ENCODE measurements at places on chromosomes 3 and 15.
A peak's percentile ranks its signal among the peaks of the same experiment; 100 is the strongest.

GRCh38 chr15:69628256-69629093 is 175.9 kb downstream of the RPLP1 start:
- no peak for DNase-seq

- no peak for DNase-seq
Measured at GRCh38 chr3:9308298-9308990, 54.4 kb upstream of the THUMPD3 start.

DNA sequence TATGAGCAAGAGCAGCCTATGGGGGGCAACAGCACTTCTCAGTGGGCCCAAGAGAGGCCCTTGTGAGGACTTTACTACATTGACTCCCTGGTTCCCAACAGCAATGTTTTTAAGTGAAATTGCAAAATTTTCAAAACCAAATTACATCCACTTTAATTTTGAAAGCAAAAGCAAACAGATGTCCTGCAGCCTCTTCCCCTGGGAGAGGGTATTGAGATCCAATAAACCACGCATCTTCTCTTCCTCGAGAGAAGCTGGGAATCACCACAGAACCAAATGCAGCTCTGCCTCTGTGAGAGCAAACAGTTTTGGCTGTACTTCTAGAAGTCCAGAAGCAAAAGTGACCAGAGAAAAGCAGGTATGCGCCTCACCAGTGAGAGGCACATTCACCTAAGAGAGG is 25.2 kb downstream of the NMNAT3 start:
- no peak for DNase-seq

DNA sequence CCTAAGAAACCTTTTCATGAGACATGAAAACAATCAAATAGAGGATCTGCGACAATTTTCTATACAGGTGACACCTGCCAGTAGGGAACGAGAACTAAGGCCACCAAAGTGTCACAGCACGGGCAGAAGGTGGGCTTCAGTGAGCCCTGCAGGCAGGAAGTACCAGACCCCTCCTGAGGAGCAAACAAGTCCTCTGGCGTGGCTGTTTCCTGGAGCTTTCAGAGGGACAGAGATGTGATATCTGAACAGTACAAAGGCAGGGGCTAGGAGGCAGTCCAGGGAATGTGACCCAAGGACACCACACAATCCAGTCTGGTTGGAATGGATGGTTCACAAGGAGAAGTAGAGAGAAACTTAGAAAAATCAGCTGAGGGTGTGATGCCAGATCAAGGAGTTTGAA is 16.8 kb downstream of the POMGNT2 start:
- no peak for DNase-seq

DNA sequence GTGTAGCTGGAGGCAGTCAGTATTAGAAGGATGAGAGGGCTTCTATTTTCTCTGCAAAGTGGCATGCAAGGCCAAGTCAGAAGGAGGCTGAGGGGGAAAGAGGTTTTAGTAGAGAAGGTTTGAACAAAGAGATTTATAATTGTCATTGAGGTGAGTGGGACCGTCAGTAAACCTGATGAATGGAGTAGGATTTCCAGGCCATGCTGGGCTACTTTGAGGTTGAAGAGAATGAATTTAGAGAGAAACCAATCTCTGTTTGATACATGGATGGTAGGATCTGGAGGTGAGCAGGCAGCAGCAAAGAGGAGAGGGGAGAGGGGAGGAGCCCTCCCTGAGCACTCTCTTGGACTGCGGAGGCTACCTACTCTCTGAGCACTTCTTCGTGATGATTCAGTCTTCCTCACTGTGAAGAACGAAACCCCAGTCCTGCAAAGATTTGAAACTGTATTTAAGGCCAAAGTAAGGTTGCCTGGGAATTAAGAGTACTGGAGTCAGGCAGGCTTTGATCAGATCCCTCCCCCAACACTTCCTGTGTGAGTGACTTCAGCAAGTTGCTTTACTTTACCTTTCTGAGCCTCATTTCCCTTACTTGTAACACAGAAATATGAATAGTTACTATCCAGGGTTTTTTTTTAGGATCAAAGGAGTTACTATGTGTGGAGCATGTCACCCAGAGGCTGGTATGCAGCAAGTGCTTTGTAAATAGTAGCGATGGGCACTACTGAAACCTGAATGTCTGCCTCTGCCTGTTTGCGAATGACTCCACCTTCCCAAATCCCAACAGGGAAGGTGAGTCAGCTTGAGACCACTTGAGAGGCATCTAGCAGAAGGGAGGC is 75.8 kb downstream of the RPL39L start:
- DNase-seq = peak; percentile 52

GRCh38 chr3:106160396-106160795 is 291.6 kb upstream of the CBLB start:
- DNase-seq = no peak

DNA sequence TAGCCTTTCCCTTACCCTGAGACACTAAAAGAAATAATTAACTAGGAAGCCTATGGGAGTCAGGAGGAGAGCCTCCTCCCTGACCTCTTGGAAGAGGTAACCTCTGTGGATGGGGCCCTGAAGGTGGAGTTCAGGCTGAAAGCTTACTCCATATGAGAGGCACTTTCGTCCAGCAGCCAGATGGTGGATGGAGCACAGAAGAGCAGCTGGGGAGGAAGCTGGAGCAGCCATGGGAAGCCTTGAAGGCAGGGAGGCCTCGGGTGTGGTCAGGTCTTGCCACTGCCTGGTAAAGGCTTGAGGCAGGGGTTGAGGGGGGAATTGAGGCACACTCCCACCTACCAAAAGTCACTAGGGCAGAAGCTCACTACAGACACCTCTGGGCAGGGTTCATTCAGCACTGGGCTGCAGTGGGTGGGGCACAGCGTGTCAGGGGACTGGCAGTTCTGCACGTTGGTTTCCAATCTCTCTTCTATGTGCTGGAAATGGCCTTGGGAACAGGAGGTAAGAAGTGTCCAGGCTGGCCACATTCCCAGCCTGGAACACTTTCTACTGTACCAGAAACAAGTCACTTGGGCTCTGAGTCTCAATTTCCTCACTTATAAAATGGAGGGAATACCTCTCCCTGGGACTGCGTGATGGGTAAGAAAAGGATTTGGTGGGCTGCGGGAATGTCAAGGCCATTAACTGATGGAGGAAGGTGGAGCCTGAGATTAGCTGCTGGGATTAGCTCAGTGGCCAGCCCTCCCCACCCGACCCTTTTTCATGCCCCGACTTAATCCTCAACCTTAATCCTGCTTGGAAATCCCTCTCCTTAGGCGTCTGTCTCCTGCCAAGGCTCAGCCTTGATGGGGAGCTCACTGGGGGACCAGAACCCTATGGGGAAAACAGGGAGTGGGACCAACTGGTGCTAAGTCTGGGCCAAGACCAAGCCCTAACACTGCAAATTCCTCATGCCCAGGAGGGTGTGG is 5.4 kb downstream of the PCBP4 start:
- no peak for DNase-seq

GRCh38 chr3:38616111-38616510 is 33.4 kb downstream of the SCN5A start:
- no peak for DNase-seq

- DNase-seq = no peak
Measured at GRCh38 chr3:167864552-167864874, 129.0 kb downstream of the SERPINI1 start.

- DNase-seq = no peak
Measured at GRCh38 chr3:141044695-141045641, 6.2 kb upstream of the SPSB4 start.

DNA sequence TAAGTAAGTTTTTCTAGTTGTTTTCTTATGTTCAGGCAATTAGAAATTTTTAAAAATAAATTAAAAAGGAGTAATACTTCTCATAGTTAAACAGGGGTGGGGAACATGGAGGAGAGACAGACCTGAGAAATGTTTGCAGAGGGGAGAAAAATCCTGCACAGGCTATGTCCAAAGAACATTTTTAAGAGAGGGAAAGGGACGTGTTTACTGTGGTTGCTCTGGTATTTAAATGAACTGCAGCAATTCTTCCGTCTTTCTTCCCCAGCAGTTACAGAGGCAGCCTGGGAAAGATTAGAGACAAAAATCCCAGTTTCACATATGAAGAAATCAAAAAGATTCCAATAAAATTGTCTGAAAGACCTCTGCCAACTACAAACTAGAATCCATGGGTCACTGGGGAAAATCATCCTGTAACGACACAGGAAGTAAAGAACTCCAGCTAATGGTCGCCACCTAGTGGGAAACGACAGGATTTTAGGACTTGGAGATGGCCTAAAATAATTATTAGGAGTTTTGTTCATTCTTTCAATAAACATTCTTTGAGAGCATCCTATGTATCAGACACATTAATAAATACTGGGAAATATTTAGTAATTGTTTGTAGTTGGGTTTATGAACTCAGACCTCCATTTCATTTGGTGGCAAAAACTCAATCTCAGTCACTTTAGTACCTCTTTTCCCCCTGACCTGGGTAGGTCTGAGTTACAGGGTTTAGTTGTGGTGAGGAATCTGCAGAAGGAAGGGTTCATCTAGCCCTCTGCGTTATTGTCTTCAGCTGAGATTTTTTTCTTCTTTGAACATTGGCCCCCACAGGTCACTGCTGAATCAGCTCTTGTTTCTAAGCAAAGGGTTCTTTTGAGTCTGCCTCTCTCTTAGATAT is 69.9 kb upstream of the GOLIM4 start:
- DNase-seq = peak; percentile 40

DNA sequence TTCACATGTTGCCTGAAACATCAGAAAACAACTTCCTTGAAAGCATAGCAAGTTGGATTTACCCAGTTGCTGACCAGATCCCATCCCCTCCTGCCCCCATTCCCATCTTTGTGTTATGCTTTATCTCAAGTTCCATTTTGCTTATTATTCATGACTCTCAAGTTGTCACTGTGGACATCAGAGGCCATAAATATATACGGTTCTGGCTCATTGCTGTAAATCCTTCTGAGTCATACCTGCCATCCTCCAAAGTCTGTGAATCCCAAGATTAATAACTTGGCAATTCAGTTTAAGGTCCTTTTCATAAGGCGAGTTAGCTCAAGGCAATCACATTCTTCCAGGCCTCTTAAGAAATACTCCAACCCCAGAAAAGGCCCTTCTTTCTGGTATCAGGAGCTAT is 126.2 kb upstream of the C2CD4B start:
- DNase-seq = no peak

GRCh38 chr15:80105595-80105994 is 46.1 kb downstream of the ZFAND6 start:
- no peak for DNase-seq

GRCh38 chr15:62343397-62343796 is 178.3 kb upstream of the C2CD4B start:
- no peak for DNase-seq

- DNase-seq = no peak
Measured at GRCh38 chr15:36966708-36967107, 133.6 kb downstream of the MEIS2 start.

DNA sequence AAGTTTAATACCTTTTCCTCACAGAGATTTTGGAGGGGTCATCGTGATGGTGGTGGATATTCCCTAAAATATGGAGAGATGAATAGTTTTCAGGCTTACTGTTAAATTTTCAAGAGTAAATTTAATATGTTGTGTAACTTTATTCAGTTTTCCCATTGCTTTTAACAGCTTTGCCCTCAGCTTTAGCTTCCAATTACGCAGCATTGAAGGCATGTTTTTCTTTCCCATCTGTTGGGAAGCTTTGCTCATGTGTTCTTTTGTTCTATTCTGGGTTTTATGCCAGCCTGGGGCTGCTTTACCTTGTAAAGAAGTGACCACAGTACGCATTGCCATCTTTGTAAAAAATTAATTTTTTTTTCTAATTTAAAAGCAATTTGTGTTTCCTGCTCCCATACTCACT is 151.5 kb downstream of the B3GALNT1 start:
- no peak for DNase-seq

DNA sequence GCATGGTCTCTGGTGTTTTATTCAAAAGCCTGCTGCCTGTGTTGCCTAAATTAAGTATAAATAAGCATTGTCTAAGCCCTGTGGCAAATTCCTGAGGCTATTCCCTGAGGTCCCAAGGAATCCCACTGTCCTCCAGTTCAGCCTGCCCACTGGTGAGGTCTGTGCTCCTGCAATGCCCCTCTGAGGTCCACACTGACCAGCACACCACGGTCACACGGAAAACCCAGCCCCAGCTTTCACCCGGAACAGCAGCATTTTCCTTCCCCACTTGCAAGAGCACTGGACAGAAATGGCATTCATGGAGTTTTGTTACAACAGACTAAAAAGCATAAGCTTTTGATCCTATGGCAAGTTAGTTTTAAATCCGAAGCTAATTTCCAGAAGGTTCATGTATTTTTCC is 234.0 kb downstream of the KLF13 start:
- no peak for DNase-seq

GRCh38 chr15:90423801-90424319 is 35.8 kb downstream of the IQGAP1 start:
- no peak for DNase-seq

DNA sequence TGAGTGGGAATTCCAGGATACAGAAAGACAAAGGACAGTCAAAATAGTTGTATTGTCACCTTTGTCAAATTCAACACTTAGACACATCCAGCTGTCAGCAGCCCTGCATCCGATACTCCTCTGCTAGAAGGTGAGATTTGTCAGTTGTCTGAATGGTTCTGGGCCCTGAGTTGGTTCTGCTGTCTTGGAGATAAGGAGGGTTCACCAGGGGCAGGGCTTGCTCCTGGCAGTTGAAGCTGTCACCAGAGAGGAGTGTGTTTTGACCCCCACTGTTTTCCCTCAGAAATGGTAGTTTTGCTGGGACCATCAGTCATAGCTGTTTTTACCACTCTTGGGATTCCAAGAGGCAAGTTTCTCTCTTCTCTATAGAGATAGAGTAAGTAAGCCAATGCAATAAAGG is 3.2 kb upstream of the KY start:
- DNase-seq = no peak

GRCh38 chr15:99708563-99708962 is 24.7 kb downstream of the LYSMD4 start:
- DNase-seq = peak; percentile 87

DNA sequence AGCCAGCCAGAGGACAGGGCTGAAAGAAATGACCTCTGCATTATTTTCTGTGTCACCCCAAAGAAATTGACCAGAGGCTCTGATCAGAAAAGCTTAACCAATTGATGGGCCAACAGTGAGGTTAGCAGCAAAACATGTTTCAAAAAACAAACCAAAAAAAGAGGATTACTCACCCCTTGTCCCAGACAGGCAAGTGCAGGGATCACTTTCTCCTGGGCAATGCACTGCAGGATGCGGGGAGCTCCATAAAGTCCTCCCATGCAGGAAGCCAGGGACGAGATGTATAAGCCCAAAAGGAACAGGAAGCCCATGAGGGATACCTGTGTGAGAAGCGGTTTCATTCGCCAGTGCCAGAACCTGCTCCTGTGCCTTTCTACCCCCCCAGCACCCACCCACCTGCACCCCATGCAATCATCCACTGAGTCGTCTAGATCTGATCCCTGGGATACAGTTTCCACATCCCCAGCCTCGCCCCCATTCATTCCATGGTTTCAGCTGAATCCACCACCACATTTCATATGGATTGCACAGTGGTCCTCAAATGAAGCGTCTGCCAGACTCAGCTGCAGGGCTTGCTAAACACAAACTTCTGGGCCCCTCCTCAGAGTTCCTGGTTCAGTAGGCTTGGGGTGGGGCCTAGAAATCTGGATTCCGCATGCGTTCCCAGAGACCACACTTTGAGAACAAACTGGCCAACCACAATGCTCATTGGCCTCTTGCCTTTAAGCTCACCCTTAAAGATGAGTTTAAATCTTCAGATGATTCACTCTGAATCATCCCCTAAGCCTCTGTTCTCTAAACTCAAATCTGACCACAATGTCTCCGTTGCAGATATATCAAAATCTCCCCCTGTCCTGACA is 54.4 kb upstream of the HEG1 start:
- peak; percentile 81 for DNase-seq
